ENCODE measurements at places on chromosomes 13 and 19.

DNA sequence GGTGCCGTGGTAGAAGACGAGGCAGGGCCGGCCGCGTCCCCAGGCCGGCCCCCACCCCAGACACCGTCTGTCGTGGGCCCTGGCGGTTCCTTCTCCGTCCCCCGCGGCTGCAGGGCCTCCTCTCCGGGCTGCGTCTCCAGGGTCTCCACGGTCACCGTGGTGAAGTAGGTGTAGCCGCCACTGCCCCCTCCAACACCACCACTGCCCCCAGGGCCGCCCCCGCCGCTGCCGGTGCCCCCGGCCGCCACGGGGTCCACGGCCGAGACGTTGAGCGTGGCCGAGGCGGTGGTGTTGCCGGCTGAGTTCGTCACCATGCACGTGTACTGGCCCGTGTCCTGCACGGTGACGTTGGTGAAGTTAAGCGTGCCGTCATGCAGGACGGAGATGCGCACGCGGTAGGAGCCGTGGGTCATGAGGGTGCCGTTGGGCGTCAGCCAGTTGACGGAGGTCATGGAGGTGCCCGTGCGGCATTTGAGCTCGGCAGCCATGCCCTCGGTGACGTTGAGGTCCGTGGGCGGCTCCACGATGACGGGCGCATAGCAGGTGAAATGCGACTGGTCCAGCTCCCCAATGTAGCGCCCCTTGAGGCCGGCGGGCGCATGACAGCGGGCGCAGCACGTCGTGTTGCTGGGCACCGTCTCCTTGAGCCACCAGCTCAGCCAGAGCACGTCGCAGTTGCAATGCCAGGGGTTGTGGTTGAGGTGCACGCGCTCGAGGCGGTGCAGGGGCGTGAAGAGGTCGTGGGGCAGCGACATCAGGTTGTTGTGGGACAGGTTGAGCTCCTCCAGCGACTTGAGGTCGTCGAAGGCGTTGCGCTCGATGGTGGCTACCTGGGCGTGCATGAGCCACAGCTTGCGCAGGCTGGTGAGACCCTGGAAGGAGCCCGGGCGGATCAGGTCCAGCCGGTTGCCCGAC is 4.6 kb upstream of the ASPDH start:
- no peak for DNase-seq

DNA sequence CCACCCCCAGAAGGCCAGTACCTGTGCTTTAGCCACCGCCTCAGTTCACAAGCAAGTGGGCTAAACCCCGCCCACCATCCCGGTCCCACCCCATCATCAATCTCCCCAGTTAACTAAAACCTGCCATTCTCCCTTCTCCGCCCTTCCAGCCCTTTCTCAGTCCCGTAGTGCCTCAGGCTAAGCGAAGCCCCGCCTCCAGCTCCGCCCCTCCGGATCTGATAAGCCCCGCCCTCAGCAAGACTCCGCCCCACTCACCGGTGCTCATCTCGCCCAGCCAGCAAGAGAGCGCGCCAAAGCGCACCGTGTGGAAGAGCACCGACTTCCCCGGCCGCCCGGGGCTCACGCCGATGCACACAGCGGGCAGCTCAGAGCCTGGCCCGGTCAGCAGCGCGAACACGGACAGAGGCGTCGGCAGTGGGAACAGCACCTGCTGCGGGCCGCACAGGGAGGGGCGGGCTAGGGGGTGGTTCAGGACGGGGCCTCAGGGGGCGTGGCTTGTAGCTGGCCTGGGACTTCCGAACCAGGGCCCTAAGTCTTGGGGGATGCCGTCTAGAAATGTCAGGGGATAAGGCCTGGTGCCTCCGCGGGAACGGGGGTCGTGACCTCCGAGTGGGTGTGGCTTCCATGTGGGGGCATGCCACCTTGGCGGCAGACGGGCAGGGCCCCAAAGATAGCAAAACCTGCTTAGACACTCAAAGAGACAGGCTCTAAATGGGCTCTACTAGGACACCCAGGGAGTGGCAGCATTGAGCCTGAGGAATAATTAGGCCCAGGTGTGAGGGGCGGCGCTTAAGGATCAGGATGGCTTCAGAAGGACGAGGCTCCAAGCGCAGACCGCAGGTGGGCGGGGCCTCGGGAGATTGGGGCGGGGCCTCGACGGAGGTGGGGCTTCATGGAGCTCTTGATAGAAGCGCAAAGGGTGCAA is 21.4 kb downstream of the MAP4K1 start:
- DNase-seq = no peak

DNA sequence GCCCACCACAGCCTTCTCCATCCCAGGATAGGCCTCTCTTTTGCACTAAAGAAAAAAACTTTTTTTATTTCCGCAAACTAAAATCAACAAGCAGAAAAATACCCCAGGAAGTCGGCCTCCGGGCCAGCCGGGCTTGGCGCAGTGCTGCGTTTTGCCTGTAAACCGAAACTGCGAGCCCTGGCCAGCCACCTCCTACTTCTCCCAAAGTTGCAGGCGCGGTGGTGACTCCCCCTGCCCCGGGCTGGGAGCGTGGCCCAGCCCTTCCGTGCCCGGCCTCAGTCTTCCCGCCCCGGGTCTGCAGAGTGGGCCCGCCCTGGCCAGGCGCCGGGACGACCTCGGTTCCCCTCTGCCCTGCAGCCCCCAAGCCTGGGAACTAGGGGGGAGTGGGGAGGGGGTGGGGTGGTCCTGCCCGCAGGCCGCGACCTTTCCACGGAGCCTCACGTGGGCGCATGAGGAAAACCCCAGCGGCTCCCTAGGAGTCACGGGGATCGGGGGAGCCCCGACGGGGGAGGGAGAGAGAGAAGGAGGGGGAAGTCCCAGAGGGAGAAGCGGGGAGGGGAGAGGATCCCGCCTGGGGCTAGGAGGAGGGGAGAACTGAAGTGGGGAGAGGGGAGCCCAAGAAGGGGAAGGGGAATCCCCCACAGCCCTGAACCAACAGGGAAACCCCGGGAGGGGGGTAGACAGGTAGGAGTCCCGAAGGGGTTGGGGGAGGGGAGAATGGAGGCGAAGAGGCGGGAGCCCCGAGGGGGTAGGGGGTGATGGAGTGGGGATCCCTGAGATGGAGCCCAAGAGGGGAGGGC is 3.0 kb downstream of the GADD45B start:
- DNase-seq = peak; percentile 82

- no peak for DNase-seq
Observed at GRCh38 chr19:29001141-29001581, 211.8 kb downstream of the UQCRFS1 start.

DNA sequence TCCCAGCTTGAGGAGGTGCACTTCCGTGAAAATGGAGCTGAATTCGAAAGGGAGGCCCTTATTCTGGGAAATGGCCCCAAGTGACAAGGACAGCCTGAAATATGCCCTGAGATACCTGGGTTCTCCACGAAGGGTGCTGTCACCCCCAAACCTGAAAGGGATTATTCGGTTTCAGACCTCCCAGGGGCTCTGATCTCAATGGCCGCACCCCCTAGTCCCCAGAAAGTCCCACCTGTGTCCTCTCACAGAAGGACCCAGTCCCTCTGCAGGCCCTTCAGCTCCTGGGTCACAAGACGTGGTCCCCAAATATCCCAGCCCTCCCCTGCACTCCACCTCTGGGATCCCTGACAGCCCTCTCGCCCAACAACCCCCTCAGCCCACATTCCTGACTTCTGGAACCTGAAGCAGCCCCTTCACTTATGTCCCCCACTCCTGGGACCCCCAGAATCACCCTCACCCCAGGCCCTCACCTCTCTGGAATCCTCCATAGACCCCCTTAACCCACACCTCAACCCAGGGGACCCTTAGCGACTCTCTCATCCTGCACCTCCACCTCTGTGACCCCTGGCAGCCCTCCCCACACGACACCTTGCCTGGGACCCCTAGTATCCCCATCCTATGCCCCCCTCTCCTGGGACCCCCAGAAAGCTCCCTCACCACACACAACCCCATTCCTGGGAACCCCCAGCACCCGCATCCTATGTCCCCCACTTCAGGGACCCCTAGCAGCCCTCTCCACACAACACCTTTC is 606 bp downstream of the SYNGR4 start:
- no peak for DNase-seq

GRCh38 chr19:51342631-51343569 is 961 bp upstream of the VSIG10L start:
- no peak for DNase-seq

- DNase-seq = peak; percentile 34
Observed at GRCh38 chr19:10575011-10575716, 6.4 kb upstream of the CDKN2D start.

DNA sequence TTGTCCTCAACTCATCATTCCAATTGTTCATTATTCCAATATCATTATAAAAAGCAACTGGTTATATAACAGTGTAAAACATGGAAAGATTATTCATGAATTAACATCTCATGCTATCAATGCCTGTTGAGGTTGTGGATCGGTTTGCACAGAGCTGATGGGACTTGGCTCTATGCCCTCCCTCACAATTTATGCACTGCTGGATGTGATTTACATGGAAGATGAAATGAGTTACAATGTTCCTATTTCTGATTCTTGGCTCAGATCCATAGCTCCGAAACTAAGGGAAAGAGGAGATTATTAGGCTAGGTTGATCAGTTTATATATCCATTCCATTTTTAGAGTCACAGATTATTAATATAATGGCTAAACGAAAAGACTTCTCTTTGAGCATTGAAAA is 38.6 kb downstream of the SCEL start:
- no peak for DNase-seq

DNA sequence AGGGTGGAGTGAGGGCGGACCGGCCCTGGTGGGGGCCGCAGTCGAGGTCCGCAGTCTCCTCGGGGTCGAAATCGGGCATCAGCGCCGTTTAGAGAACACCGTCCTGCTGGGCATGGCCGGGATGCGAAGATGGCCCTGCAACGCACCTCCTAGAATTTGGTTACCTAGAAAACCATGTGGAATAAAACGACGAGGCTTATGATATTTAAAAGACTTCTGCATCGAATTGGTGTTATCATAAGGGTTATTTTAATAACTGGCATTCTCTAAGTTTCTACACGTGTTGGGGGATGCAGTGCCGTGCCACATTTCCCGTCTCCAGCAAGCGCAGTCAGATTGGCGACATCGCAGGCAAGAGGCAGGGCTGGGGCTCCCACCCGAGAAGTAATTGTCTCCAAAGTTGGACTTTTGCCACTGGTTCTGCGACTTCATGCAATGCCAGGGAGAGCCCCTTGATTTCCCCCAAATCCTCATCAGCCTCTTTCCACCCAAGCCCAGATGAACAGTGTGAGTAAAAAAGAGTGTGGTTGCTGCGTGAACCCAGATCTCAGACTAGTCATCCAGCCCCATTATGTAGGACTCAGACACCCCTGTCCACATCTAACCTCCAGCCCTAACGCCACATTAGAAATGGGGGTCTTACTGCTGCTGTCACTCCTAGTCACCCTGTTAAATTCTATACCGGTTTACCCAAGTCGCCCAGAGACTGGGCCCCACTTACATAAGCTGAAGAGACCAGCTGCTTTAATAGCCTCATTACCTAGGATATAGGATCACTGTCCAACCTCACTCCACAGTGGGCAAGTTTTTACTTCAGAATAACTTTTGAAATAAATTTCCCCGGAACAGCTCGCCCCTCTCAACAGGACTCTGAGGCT is 571 bp upstream of the DHRS12 start:
- peak; percentile 49 for DNase-seq

- no peak for DNase-seq
Observed at GRCh38 chr19:28889941-28890670, 322.8 kb downstream of the UQCRFS1 start.

DNA sequence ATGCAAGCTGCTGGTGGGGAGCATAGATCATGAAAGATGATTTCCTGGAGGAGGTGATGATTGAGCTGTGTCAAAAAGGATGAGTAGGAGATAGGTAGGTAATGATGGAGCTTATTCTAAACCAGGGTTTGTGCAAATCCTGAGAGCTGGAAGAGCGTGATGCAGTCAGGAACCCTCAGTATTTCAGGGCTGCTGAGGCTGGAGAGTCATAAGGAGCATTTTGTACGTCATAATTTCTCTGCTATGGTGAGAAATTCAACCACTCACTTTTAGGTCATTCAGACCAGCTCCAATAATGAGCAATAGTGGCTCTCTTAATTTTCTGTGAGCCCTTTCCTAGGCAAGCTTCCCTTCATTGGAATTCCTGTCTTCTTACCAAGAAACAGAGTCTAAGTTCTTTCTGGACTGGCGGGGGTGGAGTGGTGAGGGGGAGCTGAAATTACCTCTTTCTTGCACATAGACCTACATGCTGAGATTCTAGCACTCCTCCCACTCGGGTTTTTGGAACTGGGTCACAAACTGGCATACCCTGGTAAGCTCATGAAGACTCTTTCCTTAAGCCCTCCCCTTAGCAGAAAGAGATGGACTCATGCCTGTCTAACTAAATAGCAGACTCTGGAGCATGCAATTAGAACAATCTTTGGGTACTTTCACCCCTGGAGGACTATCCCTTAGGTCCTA is 62.2 kb upstream of the MYCBP2 start:
- no peak for DNase-seq

DNA sequence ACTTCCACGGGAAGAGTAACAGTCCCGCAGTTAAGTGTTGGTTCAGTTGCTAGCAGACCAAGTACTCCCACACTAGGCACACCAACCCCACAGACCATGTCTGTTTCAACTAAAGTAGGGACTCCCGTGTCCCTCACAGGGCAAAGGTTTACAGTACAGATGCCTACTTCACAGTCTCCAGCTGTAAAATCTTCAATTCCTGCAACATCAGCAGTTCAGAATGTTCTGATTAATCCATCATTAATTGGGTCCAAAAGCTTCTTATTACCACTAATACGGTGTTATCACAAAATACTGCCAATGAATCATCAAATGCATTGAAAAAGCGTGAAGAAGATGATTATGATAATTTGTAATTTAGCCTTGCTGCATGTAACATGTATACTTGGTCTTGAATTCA is 95.8 kb downstream of the URI1 start:
- no peak for DNase-seq

- DNase-seq = peak; percentile 49
Observed at GRCh38 chr19:45446295-45446694, 21.5 kb upstream of the FOSB start.

- DNase-seq = no peak
Observed at GRCh38 chr13:93967286-93967685, 512.2 kb downstream of the DCT start.

- no peak for DNase-seq
Observed at GRCh38 chr13:29681864-29682263, 86.4 kb upstream of the SLC7A1 start.

DNA sequence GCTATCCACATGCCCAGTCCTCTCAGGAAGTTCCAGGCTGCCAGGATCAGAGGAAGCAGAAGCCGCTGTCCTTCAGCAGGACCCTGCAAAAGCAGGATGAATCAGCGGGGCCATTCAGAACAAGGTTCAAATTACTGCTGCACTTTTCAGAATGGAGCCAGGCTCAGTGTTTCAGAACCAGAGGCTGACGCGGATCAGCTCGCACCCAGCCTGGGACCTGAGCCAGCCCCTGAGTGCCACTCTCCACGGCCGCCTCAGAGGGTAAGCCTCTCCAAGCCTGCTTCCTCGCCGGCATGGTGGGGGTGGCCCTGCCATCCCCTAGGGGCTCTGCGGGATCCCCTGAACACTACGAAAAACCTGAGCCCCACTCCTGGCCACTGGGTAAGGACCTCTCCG is 24.7 kb downstream of the RASA3 start:
- DNase-seq = no peak

GRCh38 chr19:38047049-38047438 is 140.0 kb downstream of the SIPA1L3 start:
- no peak for DNase-seq

GRCh38 chr19:51887522-51888498 is at the start of gene ZNF577:
ZNF577 (minus strand) TSS chr19:51887951; CDS start chr19:51880382, 7,569 bp downstream.
- DNase-seq = peak; percentile 85
